ENCODE measurements at places on chromosomes 3 and 15. TPM values are rescaled to one million over a fixed set of nuclear protein-coding genes. Genes with fewer than 3 reads are reported as not detected.

GRCh38 chr3:150984066-150984465, 11.5 kb upstream of the CLRN1 start:
- no peaks in the 10 kb centered on the region for H3K36me3 ChIP-seq
- H3K27me3 ChIP-seq, result no peaks in the 10 kb centered on the region
- no peak for DNase-seq
- H3K27ac ChIP-seq, result no peak overlapping the region

Gene VWA5B2
- 0.32 TPM for polyA plus RNA-seq

Gene IGSF11
- polyA plus RNA-seq, result not detected

Gene UBE3A
- 73.3 TPM for polyA plus RNA-seq

Gene FBXO45
- polyA plus RNA-seq, result 2.8 TPM

DNA sequence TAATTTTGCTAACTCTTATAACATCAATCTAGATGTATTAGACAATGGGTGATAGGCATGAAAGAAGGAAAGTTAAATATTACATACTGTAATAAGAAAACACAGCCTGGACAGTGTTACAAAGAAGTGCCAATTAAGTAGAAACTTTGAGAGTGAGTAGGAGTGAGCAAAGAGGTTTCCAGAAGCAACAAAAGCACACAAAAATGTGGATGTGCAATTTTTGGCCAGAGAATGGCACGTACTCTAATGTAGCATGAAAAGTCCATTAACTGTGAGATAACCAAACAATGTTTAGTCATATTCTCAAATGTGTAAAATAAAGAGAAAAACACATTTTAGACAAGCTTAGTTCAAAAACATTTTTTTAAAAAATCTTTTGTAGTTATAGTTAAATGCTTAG, 567.3 kb downstream of the ROBO1 start:
- no peaks in the 10 kb centered on the region for H3K27me3 ChIP-seq
- H3K27ac ChIP-seq, result no peak overlapping the region
- no peaks in the 10 kb centered on the region for H3K4me1 ChIP-seq
- H3K4me3 ChIP-seq, result no peak overlapping the region

DNA sequence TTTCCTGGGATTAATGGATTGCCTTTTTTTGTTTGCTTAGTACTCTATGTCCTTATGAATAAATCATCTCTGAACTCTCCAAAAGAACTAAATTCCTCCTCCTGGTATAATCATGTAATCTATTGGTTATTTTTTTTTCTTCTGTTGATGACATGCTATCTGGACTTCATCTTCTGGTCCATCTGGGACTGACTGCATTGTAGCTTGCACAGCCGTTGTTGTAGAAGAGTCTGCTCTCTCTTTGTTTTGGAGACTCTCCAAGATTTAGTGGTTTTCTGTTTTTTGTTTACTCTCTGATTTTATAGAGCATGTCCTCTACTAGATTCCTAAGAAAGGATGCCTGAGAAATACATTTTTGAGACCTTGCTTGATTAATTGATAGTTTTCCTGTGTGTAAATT, 19.1 kb downstream of the IREB2 start:
- DNase-seq, result no peak
- no peak overlapping the region for H3K4me3 ChIP-seq
- H3K27ac ChIP-seq, result no peak overlapping the region
- H3K27me3 ChIP-seq, result no peaks in the 10 kb centered on the region

- H3K4me3 ChIP-seq, result no peak overlapping the region
- no peaks in the 10 kb centered on the region for H3K27me3 ChIP-seq
- peaks cover 13% of the 10 kb centered on the region for H3K4me1 ChIP-seq
- DNase-seq, result no peak
- H3K36me3 ChIP-seq, result peaks cover 81% of the 10 kb centered on the region
- no peak overlapping the region for H3K27ac ChIP-seq
Observed at GRCh38 chr3:4763604-4764247, 215.5 kb upstream of the BHLHE40 start.

DNA sequence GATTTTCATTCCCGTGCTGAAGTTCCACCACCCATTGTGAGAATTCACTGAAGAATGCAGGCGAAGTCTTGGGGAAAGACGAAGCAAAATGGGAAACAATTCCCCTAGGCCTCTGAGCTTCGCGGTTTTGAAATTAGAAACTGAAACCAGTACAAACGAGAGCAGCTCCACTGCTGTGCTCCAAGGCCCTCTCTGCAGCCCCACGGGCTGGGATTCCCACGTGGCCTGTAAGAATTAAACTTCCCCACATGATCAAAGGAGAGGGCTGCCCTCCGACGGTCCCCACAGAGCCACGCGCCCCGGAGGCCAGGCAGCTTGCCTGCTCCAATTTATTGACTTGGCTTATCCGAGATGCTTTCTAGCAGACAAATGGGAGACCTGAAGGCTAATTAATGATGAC, 144.0 kb downstream of the GREM1 start:
- peak overlapping the region; percentile 57 for H3K27ac ChIP-seq
- no peaks in the 10 kb centered on the region for H3K36me3 ChIP-seq
- no peak overlapping the region for H3K4me3 ChIP-seq
- H3K4me1 ChIP-seq, result peaks cover 19% of the 10 kb centered on the region
- no peaks in the 10 kb centered on the region for H3K27me3 ChIP-seq
- DNase-seq, result peak; percentile 21

- no peaks in the 10 kb centered on the region for H3K36me3 ChIP-seq
- DNase-seq, result no peak
- no peak overlapping the region for H3K4me3 ChIP-seq
- H3K27me3 ChIP-seq, result no peaks in the 10 kb centered on the region
- no peak overlapping the region for H3K27ac ChIP-seq
- no peaks in the 10 kb centered on the region for H3K4me1 ChIP-seq
Observed at GRCh38 chr15:55902981-55903380, 90.4 kb downstream of the NEDD4 start.

All from CD14-positive monocyte (primary cell).